Activated CD8-positive, alpha-beta T cell treated with anti-CD3 and anti-CD28 coated beads, Interleukin-2, amount 10 ng/mL, durations not matched to agents 7 days and 5 days (primary cell): ENCODE measurements at places on chromosomes 7 and 10. TPM values are rescaled to one million over a fixed set of nuclear protein-coding genes. Genes with fewer than 3 reads are reported as not detected.
A peak's percentile ranks its signal among the peaks of the same experiment; 100 is the strongest.

DNA sequence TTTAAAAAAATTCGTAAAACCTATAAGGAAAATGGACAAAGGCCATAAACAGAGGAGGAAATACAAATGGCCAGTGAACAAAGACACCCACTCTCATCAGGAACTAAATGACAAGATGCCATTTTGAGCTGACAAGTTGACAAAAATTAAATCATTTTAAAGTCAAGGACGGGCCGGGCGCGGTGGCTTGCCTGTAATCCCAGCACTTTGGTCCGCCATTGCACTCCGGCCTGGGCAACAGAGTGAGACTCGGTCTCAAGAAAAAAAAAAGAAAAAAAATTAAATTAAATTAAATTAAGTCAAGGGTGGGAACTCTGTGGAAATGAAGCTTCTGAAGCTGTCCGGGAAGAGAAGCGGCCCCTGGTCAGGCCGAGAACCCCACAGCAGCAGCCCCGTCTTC, 1.2 kb upstream of the NOM1 start:
- DNase-seq: no peak

- DNase-seq: no peak
Observed at GRCh38 chr10:73907841-73908517, 3.0 kb upstream of the PLAU start.

DNA sequence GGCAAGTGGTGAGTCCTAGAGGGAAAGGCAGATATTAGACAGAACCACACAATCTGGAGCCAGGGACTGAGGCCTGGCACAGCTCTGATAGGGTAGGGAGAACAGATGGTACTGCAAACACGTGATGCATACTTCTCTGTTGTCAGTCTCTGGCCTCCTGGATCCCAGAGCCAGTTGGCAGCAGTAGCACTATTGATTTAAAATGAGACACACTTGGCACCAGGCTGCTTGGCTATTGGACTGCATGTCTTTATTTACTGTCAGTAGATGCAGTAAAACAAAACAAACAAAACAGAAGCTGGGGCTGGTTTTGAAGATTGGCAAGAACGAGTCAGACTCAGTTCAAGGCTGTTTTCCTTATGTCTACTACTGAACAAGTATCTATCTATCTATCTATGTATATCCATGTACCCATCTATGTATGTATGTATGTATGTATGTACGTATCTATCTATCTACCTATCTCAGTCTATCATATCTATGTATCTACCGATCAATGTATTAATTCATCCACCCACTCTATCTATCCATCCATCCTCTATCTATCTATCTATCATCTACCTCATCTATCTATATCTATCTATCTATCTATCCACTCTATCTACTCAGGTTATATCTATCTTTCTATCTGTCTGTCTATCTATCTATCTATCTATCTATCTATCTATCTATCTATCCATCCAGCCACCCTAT, 23.4 kb upstream of the MGAM2 start:
- no peak for DNase-seq

DNA sequence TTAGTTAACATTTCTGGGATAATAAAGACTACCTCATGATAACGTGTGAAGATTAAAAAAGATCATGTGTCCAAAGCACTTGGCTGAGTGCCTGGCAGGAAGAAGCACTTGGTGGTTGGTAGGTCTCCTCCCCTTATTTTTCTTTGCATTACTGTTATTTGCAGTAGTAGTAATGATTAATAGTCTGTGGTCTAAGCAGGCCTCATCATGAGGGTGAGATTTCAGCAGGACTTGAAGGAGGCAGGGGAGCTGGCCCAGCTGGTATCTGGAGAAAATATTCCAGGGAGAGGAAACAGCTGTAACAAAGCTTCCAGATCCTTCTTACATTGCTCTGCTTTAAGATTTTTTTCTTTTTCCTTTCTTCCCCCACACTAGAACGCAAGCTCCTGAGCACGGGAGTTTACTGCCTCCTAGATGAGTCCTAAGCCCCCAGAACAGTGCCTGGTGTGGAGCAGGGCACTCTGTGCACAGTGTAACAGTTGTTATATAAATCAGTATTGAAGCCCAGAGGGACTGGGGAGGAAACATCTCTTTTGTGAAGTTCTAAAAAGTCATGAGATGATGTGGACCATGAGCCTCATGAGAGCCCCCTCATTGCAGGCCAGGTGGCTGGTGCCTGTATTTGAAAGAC, 31.1 kb upstream of the RHEB start:
- DNase-seq: no peak

- DNase-seq: no peak
Observed at GRCh38 chr10:106935978-106936451, 228.5 kb downstream of the SORCS1 start.

DNA sequence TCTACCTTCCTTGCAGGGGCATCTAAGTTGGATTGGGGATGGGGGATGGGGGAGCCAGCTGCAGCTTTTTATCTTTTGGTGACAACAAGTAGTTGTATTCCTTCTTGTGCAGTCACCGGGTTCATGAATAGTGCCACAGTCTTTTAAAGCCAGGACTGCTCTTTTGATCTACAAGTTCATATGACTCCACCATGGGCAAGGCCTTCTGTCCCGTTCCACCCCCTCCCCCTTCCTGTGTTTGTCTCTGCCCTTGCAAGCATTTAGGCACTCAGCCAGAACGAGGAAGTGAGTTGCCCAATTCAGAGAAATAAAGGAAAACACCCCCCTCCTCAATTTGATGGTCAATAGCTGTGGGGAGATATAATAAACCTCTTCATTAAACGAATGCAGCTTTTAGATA, 44.8 kb upstream of the EGR2 start:
- peak; percentile 31 for DNase-seq

DNA sequence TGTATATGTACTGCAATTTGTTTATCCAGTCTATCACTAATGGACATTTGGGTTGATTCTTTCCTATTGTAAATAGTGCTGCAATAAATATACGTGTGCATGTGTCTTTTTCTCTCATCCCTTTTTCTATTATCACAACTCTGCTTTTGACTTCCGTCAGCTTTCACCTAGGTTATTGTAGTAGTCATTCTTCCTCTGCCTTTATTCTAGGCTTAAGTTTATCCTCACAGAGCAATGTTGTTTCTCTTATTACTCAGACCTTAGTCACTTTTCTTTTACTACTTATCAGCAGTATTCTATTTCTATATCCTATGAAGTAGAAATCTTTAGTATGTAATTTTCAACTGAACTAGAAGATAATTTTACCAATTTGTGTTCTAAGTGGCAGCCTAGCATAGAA, 175.3 kb upstream of the SEMA3E start:
- no peak for DNase-seq

DNA sequence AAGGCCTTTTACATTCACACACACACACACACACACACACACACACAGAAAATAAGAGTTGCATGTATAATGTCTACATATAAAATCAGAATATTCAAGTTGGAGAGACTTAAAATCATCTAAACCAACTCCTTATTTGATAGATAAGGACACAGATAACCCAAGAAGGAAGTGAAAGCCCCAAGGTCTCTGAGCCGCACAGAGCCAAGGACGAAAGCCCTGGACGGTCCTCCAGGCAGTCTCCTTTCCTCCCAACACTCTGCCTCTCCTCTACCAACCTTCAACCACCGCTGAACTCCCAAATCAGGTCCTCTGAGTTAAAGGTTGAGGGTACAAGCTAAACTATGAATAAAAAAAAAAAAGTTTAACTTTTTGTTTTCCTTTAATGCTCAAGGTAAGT, 28.2 kb downstream of the UBE2H start:
- DNase-seq: no peak

- no peak for DNase-seq
Observed at GRCh38 chr7:159017741-159018140, 126.9 kb downstream of the VIPR2 start.

GRCh38 chr7:92259062-92259461, 13.3 kb downstream of the ANKIB1 start:
- no peak for DNase-seq

GRCh38 chr10:69142983-69143382, 19.0 kb downstream of the VPS26A start:
- no peak for DNase-seq

- no peak for DNase-seq
Observed at GRCh38 chr7:71424166-71425035, 292.5 kb downstream of the GALNT17 start.

GRCh38 chr10:66782776-66783175, 143.1 kb upstream of the LRRTM3 start:
- no peak for DNase-seq

- DNase-seq: no peak
Observed at GRCh38 chr7:65233409-65234034, 140.1 kb upstream of the ZNF92 start.

- no peak for DNase-seq
Observed at GRCh38 chr10:66799474-66799873, 126.4 kb upstream of the LRRTM3 start.

DNA sequence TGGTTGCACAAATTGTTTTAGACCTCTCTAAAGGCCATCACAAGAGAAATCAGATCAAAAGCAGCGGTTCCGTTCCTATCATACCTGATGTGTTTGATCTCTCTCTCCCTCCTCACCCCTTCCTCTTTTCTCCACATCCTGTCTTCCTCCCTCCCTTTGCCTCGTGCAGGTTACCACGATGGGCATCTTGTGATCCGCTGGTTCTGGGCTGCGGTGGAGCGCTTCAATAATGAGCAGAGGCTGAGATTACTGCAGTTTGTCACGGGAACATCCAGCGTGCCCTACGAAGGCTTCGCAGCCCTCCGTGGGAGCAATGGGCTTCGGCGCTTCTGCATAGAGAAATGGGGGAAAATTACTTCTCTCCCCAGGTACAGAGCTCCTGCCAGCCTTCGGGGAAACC, 28.5 kb upstream of the STK17A start:
- peak; percentile 49 for DNase-seq

- no peak for DNase-seq
Observed at GRCh38 chr7:109101332-109101731, 531.7 kb downstream of the DNAJB9 start.

DNA sequence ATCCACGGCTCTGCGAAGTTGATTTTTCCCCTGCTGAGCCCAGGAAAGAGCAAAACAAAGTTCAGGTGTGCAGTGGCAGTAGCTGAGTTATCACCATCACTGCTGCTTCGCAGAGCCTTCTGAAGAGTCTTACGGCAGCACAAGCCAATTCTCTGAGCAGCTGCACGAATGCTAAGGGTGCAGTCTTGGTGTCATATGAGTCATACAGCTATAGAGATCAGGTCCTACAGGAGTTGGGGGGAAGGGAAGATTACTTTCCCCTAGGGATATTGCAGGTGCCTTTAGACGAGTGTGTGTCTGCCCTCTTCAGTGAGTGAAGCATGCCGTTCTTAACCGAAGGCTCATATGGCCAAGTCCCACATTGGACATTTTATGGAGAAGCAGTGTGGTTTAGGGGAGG, 227.8 kb downstream of the CELF2 start:
- no peak for DNase-seq

DNA sequence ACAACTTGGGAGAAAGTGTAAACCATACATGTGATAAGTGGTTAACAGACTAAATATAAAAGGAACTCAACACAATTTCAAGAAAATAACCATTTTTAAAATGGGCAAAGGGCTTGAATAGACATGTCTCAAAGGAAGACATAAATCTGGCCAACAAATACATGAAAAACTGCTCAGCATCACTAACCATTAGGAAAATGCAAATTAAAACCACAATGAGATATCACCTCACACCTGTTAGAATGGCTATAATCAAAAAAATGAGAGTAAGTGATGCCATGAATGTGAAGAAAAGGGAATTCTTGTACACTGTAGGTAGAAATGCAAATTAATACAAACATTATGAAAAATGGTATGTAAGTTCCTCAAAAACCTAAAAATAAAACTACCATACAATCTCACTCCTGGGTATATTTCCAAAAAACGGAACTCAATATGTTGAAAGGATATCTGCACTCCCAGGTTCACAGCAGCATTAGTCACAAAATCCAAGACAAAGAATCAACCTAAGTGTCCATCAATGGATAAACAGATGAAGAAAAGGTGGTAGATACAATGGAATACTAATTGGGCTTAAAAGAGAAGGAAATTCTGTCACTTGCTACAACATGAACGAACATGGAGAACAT, 5.6 kb downstream of the SNX13 start:
- no peak for DNase-seq

DNA sequence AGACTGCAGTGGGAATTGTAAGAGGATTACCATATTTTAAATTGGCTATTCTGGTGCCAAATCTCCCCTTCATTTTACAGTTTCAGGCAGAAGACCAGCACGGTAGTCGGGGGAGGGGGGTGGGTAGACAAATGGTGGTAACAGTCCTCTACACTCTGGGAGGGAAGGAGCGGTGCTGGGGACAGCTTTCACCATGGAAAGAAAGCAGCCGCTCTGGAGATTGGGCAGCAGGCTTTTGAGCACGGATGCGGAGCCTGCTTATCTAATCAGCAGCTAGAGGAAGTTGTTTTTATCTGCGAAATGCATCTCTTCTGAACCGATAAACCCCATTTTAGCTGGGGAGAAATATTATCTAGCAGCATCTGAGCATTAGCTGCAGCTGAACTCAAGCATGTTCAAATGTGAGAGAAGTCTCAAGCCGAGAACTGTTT, 28.7 kb downstream of the IKZF1 start:
- peak; percentile 61 for DNase-seq

DNA sequence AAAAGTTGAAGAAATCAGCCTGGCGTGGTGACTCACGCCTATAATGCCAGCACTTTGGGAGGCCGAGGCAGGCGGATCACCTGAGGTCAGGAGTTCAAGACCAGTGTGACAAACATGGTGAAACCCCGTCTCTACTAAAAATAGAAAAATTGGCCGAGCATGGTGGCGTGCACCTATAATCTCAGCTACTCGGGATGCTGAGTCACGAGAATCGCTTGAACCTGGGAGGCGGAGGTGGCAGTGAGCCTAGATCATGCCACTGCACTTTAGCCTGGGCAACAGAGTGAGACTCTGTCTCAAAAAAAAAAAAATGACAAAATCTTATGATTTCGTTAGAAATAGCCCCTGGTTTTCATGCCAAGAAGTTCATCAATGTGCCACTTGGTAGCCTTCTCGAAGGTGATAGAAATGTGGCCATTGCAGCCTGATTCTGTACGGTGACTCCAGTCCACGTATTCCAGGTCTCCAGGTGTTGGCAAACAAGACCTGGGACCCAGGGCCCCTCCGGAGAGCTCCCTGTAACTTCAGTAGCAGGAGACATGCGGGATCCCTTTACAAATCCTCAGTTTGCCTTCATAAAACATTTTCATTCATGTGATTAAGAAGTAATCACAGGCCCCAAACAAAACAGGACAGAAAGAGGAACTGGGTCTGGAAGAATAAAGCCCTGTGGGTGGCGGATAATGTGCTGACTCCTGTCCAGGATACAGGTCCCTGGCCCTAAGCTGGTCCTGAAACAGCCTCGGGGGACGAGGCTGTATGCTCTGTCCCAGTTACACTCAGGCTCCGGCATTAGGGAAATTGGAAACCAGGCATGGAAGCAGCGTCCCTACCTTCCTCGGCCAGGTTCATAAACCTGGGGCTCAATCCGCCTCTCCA, 207.3 kb upstream of the SH2B2 start:
- no peak for DNase-seq

GRCh38 chr10:105288026-105288425, 646.9 kb downstream of the SORCS3 start:
- no peak for DNase-seq

The SCIN gene
- total RNA-seq: 0.39 TPM

The CUZD1 gene
- total RNA-seq: 2.8 TPM

The PRR15 gene
- not detected for total RNA-seq

The CALML5 gene
- total RNA-seq: not detected

The BTBD16 gene
- not detected for total RNA-seq

The NFE2L3 gene
- total RNA-seq: 9.7 TPM

The BMPER gene
- total RNA-seq: not detected

The MIOS gene
- total RNA-seq: 37.1 TPM

The VWA2 gene
- total RNA-seq: not detected

The TMEM273 gene
- total RNA-seq: 24.4 TPM

The HHEX gene
- total RNA-seq: not detected

The SFTPA1 gene
- not detected for total RNA-seq

The WEE2 gene
- not detected for total RNA-seq
